IgD-negative memory B cell (primary cell): ENCODE measurements at places on chromosomes 5 and 9. TPM values are rescaled to one million over a fixed set of nuclear protein-coding genes. Genes with fewer than 3 reads are reported as not detected.

The ST6GALNAC6 gene
- 38.9 TPM for polyA plus RNA-seq

The AQP7 gene
- not detected for polyA plus RNA-seq

The SMIM33 gene
- not detected for polyA plus RNA-seq

The PAEP gene
- polyA plus RNA-seq = not detected

The ELP1 gene
- polyA plus RNA-seq = 14.4 TPM

The RALGDS gene
- polyA plus RNA-seq = 16.9 TPM
